ENCODE measurements at places on chromosomes 12 and 14.

DNA sequence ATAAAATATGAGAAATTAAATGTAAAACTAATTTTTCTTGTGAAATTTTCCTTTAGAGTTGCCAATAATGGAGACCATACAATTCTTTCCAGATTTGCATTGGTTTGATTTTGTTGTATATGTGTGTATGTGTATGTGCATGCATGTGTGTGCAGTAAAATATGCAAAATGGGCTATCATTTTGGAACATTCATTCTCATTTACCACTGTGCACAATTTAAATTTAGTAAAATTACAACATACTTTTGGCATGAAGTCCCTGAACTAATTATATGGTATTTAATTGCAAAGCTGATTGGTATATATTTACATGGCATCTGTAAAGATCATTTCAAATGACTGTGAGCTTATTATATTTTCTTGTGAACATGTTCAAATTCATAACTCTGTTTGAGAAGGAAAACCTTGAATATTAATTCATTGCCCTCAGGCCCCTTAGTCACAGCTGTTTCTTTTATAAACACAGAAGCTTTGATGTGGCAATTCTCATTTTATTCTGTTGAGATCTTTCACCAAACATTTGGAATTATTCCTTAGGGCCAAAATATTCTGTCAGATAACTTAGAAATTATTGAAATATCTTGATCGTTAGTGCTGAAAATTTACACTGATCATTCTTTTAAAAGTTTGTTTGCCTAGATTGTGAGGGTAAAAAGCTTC, 17.6 kb downstream of the KERA start:
- no peak for DNase-seq

DNA sequence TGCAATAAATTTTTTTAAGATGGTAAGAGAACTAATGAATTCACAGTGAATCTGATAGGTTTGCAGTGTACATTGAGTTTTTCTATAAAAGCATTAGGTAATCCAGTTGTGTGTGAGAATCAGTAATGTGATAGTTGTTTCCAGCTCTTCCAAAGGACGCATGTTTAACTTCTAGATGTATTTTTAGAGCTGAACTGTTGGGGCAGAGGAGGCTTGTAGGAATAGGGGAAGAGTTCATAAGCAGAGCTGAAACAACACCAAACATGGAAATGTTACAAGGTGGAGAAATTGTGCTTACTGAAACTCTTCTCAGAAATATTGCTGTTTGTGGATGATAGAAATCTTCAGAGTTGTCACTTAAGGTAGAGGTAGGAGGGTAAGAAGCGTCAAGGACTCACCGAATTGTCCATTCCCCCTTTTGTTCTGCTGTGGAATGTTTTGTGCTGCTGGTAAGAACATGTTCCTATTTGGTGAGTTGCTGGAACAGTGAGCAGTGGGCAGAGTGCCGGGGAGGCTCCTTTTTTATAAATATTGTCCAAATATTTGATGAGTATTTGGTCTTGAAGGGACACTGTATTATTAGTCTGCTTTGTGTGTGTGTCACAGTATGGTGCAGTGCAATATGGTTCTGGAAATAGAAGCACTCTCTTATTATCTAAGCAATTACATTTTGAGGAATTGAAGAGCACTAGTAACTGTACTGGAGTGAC, 76.7 kb downstream of the ANO6 start:
- no peak for DNase-seq

GRCh38 chr12:125053821-125054220, 11.4 kb upstream of the AACS start:
- no peak for DNase-seq

DNA sequence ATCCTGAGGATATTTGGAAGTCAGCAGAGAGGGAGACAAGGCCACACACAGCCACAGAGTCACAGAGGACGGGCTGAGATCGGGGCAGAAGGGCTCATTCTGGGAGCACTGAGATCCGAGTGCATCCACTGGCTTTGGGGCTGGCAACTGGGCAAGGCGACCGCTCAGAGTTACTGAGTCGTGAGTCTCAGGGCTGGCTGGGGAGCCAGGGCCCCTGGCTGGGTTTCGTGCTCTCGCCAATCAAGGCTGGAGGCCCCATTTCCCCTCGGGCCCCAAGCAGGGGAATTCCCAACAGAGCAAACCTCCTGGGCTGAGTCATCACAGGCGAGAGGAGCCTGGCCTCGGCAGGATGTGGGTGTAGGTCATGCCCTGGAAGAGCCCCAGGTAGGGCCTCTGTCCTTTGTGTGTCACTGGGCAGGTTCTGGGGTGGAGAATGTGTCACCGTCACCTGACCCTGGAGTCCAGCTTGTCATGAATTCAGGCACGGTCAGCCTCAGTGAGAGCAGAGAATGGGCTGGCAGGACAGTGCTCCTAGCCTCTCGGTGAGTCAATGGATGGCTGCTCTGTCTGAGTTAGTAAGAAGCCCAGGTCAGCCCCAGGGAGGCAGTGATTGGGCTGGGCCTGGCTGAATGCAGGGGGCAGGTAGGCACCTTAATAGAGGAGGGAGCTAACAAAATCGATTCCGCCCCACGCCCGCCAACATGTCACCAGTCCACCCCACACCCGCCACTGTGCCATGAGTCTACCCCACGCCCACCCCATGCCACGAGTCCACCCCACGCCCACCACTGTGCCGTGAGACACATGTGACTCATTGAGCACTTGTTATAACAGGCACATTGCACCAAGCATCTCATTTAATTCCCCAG, 16.9 kb downstream of the ASB2 start:
- DNase-seq = no peak

GRCh38 chr14:98120831-98121464, 1151.0 kb downstream of the BCL11B start:
- DNase-seq = no peak

DNA sequence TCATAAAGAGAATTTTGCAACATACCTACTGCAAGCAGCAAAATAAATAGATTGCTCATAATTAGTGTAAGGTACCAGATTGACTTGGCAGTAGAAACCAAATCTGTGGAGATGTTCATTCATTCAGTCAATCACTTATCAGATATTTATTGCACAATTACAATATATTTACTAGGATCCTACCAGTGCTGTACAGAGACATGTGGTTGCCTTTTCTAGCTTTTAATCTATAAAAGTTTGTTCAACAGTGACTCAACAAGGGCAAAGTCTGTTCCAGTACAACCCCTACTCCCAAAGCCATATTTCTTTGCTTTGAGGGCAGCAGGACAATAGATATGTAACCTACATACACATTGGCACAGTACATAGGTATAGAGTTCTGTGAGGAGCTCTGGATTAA, 27.3 kb downstream of the ABCD2 start:
- no peak for DNase-seq

- no peak for DNase-seq
Measured at GRCh38 chr12:39764944-39765560, 145.4 kb upstream of the ABCD2 start.

DNA sequence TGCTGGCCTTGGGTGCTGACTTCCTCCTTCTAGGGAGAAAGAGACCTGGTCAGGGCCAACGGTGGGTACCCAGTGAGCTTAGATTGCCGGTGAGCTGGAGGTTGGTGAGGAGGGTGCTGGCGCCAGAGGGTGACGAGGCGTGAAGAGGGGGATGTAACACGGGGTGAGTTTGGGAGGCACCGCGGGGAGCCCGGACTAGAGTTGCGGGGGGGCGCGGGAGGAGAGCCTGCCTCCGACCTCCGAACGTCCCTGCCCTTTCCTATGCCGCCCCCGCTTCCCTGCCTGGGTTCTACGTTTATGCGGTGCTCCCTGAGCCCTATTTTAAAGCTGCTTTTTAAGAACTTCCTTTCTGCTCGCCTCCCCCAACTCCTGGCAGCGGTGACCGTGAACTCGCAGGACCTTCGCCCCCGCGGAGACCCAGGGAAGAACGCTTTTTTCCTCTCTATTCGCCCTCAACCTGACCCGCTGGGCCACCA, 18.6 kb downstream of the OR6S1 start:
- no peak for DNase-seq

DNA sequence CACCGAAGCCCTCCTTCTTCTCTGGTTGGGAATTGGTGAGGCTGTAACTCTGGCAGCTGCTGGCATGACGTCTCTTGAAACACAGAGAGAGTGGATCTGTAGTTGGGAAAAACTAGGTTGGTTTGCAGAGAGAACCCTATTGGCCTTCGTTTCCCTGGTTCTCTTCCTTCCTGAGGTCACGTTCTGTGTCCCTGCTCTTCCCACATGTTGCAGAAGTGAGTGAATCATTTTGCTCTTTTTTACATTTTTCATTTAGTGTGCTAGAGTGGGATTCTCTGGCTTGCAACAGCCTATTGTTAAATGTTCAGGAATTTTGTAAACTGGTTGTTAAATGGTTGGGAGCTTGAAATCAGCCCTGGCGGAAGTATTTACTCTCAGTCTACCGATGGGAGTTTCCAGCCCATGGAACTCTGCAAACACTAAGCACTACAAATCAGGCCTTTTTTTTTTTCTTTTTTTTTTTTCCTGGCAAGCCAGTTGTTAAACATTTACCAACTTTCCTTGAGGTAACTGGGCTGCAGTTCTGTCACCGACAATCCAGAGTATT, 26.8 kb upstream of the CKAP4 start:
- no peak for DNase-seq

DNA sequence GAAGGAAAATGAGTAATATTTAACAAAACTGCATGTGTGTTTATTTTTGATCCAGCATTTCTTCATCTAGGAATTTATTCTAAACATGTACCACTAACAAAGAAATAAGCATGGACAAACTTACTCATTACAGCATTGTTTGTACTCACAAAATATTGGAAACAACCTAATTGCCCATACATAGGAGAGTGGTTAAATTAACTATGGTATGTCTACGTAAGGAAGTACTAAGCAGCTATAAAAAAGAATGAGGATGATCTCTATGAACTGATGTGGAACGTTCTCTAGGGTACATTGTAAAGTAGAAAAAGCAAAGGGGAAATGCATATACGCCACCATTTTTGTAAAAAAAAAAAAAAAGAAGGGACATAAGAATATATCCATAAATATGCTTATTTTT, 17.4 kb upstream of the TAS2R42 start:
- no peak for DNase-seq

DNA sequence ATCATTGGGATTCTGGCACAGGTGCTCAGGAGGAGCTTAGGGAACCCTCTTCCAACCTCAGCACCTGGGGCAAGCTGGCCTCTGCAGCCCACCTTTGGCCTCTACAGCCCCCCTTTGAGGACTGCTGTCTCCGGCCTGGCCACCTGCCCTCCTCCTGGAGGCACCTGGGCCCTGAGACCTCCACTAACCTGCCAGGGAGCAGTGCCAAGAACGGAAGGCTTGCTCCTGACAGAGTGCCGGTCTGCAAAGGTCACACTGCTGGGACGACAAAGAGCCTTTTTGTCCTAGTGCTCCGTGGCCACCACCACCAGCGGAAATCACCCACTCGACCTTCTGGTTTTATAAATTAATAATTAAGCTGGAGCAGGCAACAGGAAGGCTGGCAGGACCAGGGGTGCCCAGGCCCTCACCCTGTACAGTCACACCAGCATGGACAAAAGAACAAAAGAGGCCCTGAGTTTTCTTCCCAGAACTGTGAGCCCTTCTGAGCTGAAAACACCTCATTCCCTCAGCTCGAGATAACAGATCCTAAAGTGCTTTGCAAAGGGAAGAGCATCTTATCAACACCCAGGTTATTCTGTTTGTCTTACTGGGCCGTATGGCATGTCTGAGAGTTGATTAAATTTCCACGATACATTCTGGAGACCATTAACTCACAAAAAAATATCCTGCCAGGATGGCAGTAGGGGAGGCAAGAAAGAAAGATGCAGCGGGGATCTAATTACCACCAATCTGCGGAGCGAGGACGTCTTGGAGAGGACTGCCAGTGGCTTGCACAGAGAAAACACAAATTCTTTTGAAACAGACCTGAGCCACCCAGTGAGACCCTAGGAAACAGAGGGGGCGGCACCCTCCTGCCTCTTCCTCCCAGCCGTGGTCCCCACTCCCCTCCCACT, 8.2 kb downstream of the TESC start:
- no peak for DNase-seq

GRCh38 chr12:25992026-25992782, 33.7 kb downstream of the RASSF8 start:
- no peak for DNase-seq

All from NCI-H2081 treated with DMSO at 0.1 percent for 48 hours (cell line).